ENCODE measurements at places on chromosomes 1 and 21.

DNA sequence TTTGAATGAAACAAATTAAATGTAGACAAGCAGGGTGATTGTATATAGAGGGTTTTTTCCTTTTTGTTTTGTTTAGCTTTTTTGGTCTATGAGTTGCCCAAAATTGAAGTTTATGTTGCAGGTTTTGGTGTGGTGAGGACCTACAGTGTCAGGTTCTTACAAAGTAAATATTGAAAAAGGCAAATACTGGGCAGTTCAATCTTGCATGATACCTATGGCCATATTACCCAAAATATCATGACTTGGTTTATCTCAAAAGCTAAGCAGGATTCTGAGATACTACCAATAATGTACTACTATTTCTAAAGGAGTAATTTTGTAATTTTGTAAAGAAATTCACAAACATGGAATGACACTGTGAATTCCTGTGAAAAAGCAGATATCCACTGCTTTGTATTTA, 1.8 kb downstream of the DNAJB4 start:
- no peak for DNase-seq

DNA sequence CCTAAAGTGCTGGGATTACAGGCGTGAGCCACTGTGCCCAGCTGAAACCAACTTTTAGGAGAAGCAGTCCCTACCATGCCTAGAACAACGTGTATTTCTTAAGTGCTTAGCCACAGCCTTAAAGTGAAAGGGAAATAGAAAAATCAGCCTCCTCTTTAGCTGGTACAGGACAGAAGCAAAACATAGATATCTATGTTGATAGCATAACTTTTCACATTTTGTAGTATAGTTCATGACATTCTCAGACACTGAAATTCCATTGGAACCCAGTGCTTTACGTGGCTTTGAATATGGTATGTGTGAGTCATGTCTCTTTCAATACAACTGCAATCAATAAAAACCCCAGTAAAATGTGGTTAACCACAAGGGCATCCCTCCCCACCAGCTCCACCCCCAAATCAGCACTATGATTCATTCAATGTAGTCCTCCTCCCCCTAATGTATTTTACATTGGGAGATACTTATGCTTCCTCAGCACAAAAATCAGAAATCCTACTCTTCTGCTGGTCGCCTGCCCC, 32.1 kb downstream of the TGFB2 start:
- peak; percentile 12 for DNase-seq

DNA sequence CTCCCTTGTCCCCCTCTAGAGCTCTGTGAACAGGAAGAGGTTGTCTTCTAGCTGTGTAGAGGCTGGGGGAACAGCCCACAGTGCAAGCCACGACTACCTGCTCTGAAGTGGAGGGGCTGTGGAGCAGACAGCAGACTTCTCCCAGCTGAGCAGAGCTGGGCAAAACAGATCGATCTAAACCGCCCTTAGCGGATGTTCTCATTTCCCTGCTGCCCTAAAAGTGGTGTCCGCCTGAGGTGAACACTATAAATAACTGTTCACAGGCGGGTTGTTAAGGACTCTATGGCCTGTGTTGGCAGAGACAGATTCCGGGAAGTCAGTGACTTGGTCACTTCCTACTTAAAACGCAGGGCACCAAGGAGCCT, 203.2 kb downstream of the RHOU start:
- DNase-seq = no peak

DNA sequence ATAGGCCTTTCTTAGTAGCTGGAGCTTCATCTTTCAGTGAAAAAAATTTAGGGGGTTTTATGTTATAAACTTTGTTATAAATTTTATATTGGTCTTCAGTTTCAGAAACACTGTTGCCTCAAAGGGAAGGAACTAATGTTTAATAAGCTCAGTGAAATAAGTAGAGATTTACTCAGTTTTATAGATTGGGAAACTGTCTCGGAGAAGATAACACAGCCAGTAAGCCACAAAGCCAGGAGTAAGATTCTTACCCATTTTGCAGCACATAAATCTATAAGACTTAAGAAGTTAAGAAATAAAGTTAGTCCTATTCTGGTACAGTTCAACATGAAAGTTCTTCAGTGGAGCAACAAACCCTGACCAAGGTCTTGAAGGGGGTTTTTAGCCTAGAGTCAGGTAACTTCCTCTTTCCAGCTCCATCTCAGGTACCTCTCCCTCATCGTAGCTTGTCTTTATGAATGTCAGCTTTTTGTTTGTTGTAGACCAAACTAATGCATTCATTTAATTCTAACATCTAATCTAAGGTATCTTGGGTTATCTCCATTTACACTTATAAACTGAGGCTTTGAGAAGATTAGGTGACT, 3.3 kb downstream of the KPNA6 start:
- no peak for DNase-seq

- no peak for DNase-seq
These were observed 321.4 kb upstream of the CXADR start for GRCh38 chr21:17191346-17191993.
